RPMI7951 (cell line): ENCODE measurements at places on chromosomes 2 and 18.

- no peak for DNase-seq
These were observed 120.5 kb downstream of the EIPR1 start for GRCh38 chr2:3257166-3257565.

GRCh38 chr2:237404413-237404812, 9.6 kb downstream of the COL6A3 start:
- no peak for DNase-seq

- DNase-seq: peak; percentile 71
These were observed 61.3 kb downstream of the EFEMP1 start for GRCh38 chr2:55862246-55862645.

DNA sequence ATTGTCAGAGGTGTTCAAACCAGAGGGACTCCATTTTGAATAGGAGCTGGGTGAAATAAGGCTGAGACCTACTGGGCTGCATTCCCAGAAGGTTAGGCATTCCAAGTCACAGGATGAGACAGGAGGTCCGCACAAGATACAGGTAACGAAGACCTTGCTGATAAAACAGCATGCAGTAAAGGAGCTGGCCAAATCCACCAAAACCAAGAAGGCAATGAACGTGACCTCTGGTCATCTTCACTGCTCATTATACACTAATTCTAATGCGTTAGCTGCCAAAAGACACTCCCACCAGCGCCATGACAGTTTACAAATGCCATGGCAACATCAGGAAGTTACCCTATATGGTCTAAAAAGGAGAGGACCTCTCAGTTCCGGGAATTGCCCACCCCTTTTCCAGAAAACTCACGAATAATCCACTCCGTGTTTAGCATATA, 10.6 kb downstream of the SH3YL1 start:
- DNase-seq: no peak

- no peak for DNase-seq
These were observed 270.9 kb upstream of the SKOR2 start for GRCh38 chr18:47522359-47522758.
